ENCODE measurements at places on chromosomes 4 and X.

DNA sequence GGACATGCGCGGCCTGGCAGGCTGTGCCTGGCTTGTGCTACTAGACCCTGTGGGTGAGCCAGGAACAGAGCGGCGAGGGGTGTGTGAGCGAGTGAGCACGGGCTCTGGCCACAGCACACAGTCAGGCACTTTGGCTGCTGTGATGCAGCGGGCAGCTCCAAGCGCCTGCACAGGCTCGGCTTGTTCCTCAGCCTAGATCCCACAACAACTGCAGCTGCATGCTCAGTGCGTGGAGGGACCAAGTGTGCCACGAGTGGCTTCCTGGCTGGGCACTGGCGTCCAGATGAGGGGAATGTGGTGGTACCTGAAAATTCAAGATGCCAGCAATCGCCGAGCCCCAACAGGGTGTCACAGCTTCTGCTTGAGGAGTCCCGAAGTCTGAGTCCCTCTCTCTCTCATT is 1056.6 kb downstream of the RAPGEF2 start:
- DNase-seq = no peak

DNA sequence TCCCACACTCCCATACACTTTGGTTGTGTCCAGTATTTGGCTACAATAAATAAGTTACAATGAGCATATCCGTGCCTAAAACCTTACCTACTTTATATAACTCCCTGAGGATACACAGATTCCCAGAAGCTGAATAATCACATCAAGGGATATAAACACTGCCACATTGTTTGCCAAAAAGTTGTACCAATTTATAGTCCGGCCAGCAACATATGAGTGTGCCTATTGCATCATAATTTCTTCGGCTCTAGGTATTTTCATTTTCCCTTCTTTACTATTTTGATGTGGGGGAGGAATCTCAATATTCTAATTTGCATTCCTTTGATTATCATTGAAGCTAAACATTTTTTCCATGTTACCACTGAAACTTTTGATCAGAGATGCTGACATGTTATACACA is 146.4 kb downstream of the PCDH19 start:
- peak; percentile 4 for DNase-seq

DNA sequence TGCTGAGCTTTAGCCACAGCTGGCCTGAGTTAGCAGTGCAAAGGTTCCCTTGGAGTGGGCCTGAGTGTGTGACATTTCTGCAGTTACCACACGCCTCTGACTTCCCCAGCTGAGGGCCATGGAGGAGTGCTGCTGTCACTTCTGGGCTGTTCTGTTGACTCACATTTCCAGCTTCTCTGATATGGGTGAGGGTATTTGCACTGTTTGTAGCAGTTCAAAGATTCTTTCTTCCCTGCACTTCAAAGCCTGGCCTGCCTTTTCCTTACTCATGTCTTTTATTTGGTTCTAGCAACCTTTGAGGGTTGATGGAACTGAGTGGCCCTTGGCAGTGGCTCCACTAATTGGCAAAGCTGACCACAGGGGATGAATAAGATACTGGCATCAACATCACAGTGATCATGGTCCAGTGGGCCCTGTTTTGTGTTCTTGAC is 26.4 kb upstream of the SCML1 start:
- no peak for DNase-seq

DNA sequence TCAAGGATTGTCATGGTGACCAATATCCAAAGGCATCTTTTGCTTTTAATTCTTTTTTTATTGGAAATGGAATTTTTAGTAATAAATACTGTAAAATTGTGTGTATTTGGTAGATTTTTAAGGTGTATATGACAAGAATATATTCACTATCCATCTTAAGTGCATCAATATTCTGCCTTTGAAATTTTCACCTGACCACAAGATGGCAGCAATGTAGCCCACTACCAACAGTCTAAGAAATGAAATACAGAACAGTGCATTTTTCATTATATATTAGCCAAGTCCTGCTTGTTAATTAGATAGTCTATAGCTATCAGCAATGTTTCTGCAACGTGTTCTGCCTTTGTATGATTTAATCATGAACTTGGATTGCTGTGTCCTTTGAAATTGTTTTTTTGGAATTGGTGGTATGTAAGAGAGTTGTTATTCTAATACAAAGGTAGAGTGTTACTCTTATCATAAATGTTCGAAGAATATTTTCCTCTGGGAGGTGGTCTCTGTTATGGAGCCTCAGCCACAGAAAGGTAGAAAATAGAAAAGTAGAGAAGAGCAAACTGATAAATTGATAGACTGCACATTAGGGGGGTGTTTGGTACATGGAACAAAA is 38.2 kb downstream of the HPGDS start:
- peak; percentile 45 for DNase-seq

GRCh38 chrX:18227458-18227857 is 6.8 kb upstream of the BEND2 start:
- no peak for DNase-seq

DNA sequence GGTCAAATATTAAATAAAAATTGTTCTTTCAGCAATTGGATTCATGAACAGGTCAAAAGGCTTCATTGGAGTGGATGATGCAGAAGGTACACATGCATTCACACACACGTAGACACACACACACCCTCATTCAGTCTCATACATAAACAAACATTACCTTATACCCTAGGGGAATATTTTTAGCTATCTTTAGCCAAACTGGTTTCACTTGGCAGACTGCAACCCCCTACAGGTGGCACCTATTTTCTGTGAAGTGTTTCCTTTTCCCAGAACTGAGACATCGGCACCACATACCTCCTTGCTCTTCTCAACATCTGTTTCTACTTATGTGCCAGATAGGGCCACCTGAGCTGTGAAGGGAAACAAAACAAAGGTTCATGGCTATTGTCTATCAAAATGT is 18.5 kb upstream of the KDR start:
- DNase-seq = no peak

- DNase-seq = no peak
These were observed 236.5 kb downstream of the CBR4 start for GRCh38 chr4:168773388-168774195.

GRCh38 chr4:37383579-37384229 is 139.2 kb downstream of the NWD2 start:
- DNase-seq = peak; percentile 30

DNA sequence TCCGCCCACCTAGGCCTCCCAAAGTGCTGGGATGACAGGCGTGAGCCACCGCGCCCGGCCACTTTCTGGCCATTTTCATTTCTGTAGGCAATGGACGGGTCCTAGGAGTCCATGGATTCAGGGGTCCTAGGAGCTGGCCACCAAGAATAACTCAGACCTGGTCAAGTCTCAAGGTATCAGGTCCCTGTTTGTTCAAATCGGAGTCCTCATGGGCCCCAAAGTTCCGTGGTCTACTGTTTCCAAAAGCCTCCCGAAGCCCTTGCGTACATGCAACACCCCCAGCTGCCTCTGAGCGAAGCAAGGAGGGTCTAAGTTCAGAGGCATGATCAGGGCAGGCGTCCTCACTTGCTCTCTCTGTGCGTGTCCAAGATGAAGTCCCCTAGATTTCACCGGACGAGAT is 30.1 kb downstream of the P2RY8 start:
- no peak for DNase-seq

- peak; percentile 62 for DNase-seq
These were observed 5.4 kb upstream of the CYTL1 start for GRCh38 chr4:5024673-5025072.

- DNase-seq = no peak
These were observed 29.5 kb upstream of the JAKMIP1 start for GRCh38 chr4:6229671-6230501.

- DNase-seq = peak; percentile 69
These were observed 304.5 kb downstream of the CBLL2 start for GRCh38 chrX:22577181-22577580.

- no peak for DNase-seq
These were observed 11.6 kb upstream of the HADH start for GRCh38 chr4:107977966-107978705.

DNA sequence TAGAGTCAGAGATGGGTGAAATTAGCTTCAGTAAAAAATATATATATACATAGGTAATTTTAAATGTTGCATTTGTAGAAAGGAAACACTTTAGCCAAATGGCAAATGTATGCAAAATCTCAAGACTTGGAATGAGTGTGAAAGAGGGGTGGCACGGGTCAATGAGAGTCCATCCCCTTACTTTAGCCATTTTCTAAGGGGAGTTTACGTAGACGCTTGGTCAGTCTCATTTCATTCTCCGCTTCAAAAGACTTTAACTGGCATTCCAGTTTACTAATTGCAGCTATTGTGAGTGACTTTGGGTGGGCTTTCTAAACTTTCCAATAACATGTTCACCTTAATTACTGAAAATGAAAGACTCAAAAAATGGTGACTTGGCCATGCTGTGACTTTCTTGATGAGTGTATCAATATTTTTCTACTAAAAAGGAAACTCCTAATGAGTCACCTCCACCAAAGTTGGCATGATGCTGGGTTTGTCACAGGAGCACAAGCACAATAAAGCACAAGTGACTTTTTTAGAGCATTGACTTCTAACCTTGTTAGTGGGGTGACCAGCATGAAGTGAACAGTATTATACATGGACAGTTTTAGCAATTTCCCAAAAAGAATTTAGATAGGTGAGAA is 356.0 kb upstream of the RASGEF1B start:
- no peak for DNase-seq

GRCh38 chr4:21893136-21893535 is 55.4 kb downstream of the KCNIP4 start:
- peak; percentile 62 for DNase-seq

- no peak for DNase-seq
These were observed 548 bp upstream of the MAML3 start for GRCh38 chr4:140154572-140154891.

DNA sequence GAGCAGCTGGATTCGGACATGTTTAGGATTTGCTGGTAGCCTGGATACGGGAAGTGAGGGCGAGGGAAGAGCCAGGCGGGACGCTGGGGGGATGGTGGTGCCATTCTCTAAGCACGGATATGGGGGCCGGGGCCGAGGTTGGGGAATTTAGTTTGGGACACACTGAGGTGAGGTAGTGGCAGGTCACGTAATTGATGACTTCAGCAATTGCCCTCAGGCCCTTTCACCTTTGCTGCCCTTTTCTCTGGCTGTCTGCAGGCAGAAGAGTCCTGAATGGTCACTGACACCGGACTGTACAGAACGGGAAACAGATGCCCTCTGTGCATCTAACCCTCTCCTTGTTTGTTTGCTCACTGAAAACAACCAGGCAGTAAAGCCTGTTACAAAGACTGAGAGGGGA is 16.9 kb upstream of the HMGB3 start:
- no peak for DNase-seq

DNA sequence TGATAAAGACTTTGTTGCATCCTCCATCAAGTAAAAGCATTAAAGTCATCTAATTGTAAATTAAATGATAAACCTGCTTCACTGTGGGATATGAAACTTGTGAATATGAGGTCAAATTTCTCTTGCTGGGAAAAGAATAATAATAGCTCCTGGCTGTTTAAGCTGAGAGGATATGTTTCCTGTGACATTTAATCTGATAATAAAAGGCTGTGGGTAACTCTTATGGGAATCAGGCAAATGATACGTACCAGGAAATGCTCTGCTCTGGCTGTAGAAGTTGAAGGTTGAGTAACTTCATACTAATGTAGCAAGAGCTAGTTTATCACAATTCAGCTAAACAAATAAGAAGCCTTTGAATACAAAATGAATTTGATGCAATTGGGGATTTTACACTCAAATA is 574.6 kb downstream of the RAPGEF2 start:
- DNase-seq = no peak

GRCh38 chr4:797066-797465 is 28.9 kb downstream of the CPLX1 start:
- no peak for DNase-seq

DNA sequence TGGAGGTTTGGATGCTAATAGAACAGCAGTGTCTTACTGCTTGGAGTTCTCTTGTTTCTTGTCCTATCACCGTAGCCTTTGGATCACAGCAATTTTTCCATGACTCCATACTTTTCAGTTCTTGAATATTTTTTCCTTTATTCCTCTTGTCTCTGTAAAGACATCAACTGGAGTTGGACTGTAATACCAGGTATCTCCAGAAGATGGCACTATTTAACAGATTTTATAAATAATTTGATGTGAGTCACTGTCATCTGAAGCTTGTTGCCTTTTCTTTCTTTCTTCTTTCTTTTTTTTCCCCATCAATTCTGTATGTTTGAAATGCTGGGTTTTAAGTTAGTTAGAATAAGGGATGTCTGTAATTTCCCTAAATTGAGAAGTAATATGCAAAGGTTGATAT is 24.1 kb downstream of the HPRT1 start:
- DNase-seq = peak; percentile 73

DNA sequence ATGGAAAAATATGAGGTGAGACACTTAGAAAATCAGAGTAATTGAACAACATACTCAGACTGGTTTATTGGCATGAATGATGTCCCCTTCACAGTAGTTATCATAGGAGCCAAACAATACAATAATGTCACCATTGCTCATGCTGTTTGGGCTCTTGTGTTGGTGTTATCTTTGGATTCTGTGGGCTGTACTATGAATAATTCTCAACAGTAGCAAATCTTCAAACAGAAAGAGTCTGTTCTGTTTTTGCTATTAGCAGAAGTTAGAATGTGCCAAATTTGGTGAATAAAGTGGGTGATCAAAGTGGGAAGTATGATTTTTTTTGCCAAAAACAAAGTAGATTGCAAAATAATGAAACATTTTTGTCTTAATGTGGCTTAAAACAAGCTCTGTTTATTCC is 58.3 kb downstream of the GRID2 start:
- DNase-seq = no peak

GRCh38 chr4:185793716-185794115 is 18.3 kb downstream of the SORBS2 start:
- DNase-seq = no peak

- DNase-seq = no peak
These were observed 6.8 kb downstream of the TXK start for GRCh38 chr4:48127231-48127630.

DNA sequence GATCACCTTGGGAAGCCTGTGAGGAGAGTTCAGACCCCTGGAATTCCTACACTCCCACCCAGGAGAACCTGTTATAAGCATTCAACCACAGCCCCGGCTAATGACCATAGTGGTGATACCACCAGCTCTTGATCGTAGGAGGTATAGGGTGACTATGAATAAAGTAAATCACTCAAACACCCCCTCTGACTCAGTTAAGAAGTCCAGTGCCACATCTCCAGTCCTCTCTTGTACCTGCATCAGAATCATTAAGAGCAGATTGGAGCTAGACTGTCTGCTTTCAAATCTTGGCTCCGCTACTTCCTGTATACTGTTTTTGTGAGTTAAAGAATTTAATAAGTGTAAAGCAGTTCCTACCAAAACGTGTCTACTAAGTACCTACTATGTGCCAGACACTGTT is 565.1 kb upstream of the DIPK2B start:
- DNase-seq = no peak

DNA sequence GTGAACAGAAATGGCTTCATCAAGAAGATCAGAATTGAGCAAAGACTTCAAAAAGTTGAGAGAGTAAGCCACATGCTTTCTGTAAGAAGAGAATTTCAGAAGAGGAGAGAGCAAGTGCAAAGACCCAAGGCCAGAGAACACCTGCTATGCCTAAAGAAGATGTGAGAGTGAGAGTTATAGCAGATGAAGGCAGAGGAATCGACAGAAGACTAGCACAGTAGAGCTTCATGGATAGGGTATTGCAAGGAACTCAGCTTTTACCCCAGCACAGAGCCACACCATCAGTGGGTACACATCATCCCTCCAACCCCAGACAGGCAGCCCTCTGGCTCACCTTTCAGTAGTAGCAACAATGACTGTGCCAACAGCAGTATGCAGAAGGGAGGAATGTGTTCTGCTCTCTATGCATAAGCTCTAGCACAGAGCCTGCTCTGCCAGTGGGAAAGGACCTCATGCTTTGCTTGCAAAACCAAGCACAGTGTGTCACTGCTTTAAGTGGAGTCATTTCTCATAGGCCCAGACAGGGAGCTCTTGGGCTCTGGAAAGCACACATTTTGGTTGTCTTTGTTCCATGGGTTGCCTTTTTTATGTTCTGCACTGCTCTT is 318.6 kb downstream of the NAF1 start:
- DNase-seq = no peak

Measured in fibroblast of mammary gland (primary cell).